ENCODE measurements at places on chromosomes 13 and 19.

GRCh38 chr13:111881700-111882099, 185.2 kb upstream of the SOX1 start:
- no peak for DNase-seq

GRCh38 chr13:26400545-26400944, 146.6 kb downstream of the CDK8 start:
- no peak for DNase-seq

DNA sequence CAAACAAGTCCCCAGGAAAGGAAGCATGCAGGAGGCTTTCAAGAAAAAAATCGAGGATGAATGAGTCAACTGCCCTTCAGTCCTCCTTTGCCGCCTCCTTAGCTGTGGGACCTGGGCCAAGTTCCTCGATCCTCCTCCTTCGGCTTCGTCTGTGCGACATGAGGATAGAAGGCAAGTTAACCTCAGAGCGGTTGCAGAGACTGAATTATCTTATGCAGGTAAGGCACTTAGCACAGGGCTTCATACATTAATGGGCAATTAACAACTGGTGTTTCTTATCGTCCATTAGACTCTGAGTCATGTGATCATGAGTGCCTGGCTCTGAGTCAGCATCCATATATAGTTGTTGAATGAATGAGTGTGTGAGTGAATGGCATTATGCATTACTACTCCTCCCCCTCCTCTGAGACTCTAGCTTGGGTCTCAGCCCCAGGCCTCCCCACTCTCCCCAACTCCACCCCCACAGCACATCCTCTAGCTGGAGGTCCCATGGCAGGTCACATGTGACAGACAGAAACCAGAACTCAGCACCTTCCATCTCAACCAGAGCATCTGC, 1.6 kb upstream of the TTC9B start:
- no peak for DNase-seq

GRCh38 chr13:48783695-48784230, 130.0 kb downstream of the CYSLTR2 start:
- no peak for DNase-seq

DNA sequence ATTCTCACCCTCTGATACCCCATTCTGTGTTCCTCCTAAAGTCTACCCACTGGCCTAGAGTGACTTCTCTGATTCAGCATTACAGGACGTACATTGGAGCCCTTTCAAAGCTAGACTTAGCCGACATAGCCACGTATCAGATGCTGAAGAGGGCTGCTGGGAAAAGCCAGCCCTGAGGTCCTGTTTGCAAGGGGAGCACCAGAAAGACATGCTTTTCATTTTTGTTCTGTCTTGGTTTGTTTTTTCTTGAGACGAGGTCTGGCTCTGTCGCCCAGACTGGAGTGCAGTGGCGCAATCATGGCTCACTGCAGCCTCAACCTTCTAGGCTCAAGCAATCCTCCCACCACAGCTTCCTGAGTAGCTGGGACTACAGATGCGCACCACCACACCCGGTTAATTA, 6.3 kb upstream of the ZSWIM4 start:
- DNase-seq: no peak

GRCh38 chr13:48000559-48001113, 437 bp downstream of the SUCLA2 start:
- no peak for DNase-seq

DNA sequence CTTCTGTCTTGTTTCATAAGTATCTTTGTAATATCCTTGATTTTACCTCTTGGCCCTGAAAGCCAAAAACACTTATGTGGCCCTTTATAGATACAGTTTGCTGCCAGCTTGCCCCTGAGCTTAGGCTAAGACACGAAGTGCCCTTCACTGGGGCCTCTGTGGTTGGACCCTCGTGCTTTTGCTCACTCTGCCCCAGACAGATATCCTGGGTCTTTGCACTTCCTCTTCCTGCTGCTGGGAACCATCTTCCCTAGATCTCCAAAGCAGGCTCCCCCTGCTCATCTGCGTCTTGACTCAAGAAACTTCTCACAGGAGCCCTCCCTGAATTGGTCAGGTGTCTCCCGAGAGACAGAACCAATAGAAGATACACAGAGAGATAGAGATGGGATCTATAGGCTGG, 2.0 kb upstream of the TNFSF14 start:
- DNase-seq: no peak

DNA sequence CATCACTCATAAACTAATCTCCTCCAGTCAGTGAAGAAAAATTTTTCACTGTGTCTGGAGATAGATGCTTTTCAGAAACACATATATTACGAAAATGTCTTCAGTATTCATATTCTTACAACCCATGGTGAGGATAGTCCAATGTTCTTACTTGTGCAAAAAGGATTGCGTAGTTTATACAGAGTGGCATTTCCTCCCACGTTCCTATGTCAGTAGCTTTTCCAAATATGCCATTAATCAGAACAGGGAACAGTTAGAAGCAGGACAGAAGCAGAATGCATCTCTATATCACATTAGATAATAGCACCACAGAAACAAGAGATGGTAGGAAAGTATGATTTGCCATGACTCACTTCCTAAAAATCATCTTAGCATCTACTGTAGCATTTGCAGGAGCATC, 282.9 kb downstream of the SLITRK5 start:
- no peak for DNase-seq

DNA sequence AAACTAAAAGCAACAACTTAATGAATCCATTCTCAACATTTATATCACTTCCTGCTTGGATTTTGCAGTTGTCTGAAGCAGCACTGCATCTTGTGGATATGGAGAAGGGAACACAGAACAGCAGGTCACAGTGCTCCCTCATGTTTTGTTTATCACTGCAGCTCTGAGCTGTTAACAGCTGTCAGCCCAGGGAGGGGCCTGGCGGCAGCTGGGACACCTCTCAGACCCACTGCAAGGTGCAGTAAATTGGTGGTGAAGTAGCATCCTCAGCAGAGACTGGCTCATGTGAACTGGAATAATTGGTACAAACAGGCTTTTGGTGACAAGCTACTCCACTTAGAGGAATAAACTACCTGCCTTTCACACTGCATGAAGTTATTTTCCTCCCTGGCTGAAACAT, 170.4 kb downstream of the LIG4 start:
- DNase-seq: no peak

DNA sequence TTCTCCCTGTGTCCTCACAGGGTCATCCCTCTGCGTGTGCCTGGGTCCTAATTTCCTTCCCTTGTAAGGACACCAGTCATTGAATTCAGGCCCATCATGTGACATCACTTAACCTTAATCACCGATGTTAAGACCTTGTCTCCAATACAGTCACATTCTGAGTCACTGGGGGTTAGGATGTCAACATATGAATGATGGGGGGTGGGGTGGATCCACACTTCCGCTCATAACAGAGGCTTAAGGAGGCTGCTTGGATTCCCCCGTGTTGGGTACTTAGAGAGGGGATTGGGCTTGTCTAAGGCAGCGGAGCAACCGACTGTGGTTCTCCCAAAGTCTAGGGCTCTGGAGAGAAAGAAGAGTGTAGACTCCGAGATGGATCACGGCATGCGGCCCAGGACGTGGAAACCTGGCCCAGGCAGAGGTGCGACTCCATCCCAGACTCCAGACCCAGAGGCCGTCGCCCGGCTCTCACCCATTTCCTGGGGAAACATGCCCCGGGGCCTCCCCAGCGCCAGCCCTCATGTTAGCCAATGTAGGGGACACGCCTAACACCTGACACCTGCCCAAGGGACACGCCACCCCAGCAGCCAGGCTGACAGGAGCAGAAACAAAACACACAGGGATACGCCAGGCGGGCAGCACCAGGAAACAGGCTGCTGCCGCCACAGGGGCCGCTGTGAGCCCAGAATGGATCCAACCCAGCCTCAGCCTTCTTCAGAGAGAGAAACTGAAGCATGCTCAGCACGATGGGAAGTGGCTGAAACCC, 17.1 kb upstream of the IGLON5 start:
- DNase-seq: no peak

DNA sequence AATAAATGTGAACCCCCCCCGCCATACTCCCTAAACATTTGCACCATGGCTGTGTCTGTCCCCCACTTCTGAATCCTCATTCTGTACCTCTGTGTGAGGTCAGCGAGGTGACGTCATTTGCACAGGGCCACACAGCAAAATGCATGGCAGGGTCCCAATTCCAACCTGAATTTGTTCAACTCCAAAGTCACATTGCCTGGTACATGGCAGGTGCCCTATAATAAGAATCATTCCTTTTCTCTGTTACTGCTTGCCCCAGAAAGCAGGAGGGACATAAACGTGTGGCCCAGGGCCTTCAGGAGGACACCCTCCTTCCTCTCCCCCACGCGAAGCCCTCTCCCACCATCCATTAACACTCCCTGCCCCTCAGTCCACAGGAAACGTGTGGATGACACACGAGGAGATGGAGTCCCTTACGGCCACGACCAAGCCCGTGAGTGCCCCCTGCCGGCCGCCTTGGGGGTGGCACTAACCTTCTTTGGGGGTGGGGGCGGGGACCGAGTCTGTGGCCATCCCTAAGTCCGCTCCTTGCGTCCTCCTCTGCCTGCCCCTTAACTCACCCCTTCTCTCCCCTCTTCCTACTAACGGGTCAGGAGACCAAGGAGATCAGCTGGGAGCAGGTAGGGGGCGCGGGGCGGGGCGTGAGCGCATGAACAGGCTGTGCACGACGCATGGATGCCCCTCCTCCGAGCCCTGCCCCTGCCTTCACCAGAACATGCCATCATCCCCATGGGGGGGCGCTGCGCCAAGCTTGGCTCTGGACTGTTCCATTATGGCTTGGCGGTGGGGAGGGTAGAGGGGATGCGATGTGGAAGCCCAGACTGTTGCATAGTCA, 9.4 kb downstream of the HRC start:
- peak; percentile 70 for DNase-seq

DNA sequence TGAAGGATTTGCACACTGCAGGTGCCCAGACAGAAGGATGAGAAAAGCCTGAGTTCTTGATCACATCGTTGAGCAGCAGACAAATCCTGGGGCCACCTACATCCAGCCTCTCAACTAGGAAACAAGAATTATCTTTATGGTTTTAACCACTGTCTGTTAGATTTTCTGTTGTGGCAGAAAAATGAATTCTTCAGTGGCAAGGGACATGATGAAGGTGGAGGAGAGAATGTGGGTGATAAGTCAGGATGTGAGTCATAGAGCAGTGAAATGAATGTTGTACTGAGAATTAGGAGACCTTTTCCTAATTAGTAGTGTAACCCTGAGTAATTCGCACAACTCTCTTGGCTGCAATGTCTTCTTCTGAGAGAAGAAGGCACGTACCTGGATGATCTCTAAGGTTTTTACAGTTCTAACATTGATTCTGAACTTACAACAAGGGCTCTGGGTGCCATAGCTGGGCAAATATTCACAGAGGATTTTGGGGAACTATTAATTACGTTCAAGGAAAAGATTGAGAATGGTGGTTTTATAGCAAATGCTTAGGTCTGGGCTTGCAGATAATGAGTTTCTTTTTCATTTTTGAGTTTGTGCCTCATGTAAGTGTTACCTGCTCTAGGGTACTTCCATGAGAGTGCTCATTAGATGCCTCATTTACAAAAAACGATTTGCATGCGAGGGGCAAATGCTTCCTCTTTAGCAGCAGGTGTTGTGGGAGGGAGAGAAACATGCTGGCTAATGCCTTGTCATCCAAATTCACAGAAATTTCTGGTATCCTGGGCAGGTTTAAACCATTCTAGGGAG, 111.0 kb upstream of the KL start:
- DNase-seq: no peak

GRCh38 chr13:113157206-113157928, 1.1 kb upstream of the PROZ start:
- DNase-seq: no peak

GRCh38 chr13:112457081-112457480, 80.9 kb downstream of the SPACA7 start:
- no peak for DNase-seq

- peak; percentile 72 for DNase-seq
Observed at GRCh38 chr19:49506575-49507105, 5.8 kb upstream of the FCGRT start.

GRCh38 chr19:18225702-18226468, at the start of gene PDE4C:
Gene PDE4C (minus strand): TSS chr19:18226438. CDS start chr19:18226415, 23 bp downstream.
- no peak for DNase-seq

DNA sequence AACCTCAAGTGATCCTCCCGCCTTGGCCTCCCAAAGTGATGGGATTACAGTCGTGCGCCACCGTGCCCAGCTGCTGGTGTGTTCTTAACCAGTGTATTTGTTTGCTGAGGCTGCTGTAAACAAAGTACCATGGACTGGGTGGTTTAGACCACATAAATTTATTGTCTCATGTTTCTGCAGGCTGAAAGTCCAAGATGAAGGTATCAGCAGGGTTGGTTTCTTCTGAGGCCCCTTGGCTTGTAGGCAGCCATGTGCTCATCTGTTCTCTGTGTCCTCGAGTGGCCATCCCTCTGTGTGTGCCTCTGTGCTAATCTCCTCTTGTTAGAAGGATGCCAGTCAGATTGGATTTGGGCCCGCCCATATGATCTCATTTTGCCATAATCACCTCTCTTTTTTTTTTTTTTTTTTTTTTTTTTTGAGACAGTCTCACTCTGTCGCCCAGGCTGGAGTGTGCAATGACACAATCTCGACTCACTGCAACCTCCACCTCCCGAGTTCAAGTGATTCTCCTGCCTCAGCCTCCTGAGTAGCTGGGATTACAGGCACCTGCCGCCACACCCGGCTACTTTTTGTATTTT, 31.8 kb downstream of the PEX11G start:
- no peak for DNase-seq

DNA sequence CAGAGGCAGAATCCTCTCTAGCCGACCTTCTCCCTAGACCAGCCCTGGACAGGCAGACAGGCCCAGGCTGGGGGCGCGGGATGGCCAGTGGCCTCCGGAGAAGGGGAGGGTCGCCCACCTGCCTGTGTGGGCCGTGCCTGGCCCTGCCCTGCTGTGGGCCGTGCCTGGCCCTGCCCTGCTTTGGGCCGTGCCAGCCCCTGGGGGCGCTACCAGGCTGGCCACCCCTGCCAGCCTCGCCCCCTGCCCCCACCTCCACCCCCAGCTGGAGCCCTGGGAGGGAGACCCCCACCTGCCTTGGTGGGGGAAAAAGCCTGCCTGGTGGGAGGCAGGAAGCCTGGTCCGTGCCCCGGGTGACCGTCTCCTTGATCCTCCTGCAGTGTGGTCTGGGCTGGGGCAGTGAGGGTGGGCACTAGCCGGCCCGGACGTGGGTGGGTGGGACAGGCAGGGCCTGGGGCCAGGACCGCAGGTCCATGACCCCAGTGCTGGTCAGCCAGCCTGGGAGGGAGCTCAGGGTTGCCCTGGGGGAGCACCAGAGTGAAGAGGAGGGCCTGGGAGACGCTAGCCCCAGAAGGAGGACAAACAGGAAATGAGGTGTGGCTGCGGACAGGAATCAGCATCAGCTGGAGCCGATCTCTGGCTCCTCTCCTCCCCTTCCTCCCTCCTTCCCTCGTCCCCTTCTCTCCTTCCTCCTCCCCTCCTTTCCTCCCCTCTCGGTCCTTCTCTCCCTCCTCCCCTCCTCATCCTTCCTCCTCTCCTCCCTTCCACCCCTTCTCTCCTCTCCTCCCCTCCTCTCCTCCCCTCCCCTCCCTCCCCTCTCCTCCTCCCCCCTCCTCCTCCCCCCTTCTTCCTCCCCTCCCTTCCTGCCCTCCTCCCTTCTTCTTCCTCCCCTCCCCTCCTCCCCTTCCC, 5.1 kb upstream of the MKNK2 start:
- DNase-seq: no peak

DNA sequence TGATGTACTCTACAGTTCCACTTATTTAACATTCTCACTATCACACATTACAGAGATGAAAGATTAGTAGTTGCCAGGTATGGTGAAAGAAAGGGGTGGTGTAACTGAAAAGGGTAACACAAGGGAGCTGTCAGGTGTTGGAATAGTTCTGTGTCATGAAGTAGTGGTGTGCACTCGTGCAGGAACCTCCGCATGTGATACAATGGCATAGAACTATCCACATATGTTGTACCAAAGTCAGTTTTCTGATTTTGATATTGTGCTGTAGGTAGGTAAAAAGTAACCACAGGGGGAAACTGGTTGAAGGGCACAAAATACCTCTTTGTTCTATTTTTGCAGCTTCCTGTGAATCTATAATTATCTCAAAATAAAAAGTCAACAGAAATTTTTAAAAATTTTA, 24.4 kb upstream of the RPL21 start:
- no peak for DNase-seq
